Hypothalamus (tissue), 51 donors: ENCODE measurements at places on chromosomes 7 and 10.

DNA sequence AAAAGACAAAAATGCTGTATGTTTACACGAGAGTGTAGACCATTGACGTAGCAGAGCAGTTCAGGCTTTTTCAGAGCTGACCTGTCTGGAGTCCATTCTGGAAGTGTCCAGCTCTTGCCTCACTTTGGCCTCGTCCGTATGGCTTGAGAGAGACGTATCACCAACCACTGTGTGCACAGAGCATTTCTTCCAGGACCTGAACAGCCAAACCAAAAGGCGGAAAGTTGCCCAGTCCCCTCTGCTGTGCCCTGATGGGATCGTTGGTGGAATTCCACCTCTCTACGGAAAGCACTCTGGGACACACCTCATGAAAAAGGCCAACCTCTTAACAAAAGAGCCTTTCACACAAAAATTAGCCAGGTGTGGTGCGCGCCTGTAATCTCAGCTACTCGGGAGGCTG lies 184.7 kb upstream of the SH2B2 start:
- DNase-seq, result no peak

- DNase-seq, result no peak
These were observed 53.3 kb upstream of the PPIF start for GRCh38 chr10:79293841-79294581.

DNA sequence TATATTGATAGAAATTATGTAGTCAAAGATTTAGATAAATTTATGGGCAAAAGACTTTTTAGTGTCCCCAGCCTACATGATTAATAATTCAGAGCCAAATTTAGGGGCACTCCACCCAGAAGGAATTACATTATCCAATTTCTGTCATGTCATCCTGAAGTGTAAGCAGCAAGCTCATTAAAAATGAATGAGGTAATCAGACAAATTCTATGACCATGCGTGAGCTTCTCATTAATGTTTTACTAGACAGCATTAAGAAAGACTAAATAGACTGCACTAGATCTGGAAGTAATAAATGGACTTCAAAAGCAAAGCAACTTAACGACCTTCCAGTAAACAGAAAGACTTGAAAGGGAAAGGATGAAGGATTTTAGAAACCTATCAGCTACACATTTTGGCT lies 22.7 kb upstream of the TRUB1 start:
- no peak for DNase-seq

DNA sequence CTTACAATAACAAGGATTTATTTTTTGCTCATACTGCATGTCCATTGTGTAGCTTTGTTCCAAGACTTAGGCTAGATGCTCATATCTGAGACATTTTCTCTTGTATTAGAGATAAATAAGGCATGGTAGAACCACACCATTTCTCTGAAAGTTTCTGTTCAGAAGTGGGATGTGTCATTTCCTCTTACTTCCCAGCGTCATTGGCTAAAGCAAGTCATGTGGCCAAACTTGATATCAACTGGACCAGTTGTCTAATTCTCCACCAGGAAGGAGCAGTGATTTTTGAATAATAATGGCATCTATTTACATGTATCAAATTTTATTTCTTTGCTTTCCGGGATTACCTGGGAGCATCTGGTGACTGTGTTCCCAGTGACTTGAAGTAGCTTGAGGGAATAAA lies 38.3 kb downstream of the AHCYL2 start:
- DNase-seq, result no peak

DNA sequence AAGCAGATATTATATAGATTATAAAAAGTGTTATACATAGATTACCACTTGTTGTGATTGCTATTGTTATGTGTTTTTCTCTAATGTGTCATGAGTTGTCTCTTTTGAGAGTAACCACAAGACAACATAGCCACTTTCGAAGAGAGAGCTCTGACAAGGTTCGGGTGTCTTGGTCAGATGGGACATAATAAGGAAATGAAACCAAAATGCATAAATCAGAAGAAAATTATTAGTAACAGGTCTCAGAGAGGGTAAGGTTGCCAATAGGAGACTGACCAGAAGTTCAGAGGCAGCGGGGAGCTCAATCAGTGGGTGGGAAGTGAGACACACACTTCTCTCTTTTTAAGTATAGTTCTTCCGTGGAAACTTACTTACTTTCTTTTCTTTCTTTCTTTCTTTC lies 639.2 kb upstream of the POT1 start:
- no peak for DNase-seq

GRCh38 chr7:96088579-96088978 lies 233.3 kb downstream of the SLC25A13 start:
- DNase-seq, result no peak

GRCh38 chr10:123442901-123443300 lies 223.3 kb upstream of the GPR26 start:
- DNase-seq, result no peak

- no peak for DNase-seq
These were observed 43.5 kb downstream of the STRA8 start for GRCh38 chr7:135277161-135277560.

- DNase-seq, result no peak
These were observed 33.8 kb upstream of the TOMM7 start for GRCh38 chr7:22856416-22856815.

DNA sequence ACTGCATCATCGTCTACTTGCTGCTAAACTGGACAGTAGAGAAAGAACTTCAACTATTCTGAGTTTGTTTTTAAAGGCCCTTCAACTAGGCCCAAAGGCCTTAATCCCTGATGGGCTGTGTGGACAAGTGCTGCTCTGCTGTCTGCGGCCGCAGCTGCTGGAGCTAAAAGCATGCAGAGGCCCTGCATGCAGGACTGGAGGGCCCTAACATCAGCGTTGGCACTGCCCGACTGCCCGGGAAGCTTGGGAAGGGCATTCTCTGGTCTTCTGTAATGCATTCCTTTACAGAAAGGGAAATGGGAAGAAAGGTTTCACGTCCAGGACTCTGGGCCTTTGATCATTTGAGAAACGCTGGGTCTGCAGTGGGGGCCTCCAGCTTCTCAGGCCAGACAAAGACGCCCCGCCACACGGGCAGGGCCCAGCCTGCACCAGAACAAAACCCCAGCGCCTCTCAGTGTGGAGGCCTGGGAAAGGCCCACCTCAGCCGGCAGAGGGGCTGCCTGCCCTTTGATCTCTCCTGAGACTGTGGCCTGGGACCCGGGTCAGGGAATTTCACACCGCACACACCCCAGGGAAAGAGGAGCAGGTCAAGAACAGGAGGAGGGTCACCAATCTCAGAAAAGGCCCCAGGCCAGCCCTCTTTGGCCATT lies 229.3 kb downstream of the DNAJB6 start:
- no peak for DNase-seq

DNA sequence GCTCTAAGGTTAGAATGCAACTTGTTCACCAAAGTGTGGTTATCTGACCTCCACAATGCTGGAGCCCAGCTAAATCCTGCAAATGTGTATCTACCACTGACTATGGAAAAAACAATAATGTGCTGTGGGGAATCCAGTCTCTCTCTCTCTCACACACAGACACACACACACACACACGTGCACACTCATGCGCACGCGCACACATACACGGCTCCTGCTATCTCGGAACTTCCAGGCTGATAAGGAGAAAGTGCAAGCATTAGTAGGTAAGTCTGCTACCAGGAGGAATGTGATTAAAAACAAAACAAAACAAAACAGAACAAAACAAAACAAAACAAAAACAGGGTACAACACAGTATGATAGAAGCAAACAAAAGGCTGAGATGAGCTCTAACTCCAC lies 205.2 kb downstream of the FRMD4A start:
- DNase-seq, result no peak

- DNase-seq, result no peak
These were observed 1.1 kb upstream of the CNTNAP2 start for GRCh38 chr7:146115548-146115850.

DNA sequence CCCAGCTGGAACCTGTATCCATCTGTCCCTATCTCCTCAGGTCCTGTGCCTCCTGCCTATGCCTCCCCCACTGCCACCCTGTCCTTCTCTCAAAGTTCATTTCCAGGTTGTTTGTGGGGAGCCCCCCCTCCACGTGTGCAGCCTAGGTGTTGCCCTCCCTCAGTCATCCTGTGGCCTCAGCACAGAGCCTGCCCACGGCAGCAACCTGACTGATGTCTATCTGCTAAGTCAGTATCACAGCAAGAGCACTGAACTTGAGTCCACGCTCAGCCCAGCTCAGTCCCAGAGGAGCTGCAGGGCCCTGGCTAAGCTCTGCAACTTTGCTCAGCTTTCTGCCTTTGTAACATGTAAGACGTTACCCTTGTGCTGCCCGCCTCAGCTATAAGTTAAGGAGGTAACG lies 28.7 kb downstream of the FAM53B start:
- DNase-seq, result no peak

DNA sequence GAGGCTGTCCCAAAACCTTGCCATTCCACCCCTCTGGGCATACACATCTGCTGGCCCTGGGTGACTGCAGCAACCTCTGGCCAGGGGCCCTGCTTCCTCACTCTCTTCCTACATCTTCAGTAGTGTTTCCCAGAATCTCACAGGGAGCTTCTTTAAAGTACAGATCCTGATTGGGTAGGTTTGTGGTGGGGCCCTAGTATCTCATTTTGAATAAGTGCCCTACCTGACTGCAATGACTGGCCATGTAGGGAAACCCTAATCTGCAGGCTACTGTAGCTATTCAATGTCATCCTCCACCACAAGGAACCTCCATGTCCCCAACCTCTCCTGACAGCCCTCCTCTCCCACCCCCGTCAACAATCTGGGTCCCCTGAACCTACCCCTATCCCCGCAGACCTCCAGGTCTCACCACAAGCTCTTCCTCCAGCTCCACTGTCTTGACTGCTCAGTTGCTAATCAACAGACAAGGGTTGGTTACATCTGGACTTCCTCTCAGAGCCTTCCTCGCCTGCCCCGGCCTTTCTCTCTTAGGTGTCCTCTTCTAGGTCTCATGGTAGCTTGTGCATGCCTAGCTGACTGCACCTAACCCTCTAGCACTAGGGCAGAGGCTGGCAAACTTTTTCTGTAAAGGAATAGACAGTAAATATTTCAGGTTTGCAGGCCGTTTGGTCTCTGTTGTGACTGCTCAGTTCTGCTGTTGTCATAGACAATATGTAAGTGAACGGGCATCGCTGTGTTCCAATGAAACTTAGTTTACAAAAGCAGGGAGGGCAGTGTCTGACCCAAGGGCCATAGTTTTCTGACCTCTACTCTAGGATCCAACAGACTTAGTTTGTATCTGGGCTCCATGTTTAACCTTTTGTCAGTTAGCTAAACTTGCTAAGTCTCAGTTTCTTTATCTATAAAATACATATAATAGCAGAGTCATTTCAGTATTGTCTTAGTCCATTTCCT lies 121.1 kb downstream of the AOAH start:
- no peak for DNase-seq

DNA sequence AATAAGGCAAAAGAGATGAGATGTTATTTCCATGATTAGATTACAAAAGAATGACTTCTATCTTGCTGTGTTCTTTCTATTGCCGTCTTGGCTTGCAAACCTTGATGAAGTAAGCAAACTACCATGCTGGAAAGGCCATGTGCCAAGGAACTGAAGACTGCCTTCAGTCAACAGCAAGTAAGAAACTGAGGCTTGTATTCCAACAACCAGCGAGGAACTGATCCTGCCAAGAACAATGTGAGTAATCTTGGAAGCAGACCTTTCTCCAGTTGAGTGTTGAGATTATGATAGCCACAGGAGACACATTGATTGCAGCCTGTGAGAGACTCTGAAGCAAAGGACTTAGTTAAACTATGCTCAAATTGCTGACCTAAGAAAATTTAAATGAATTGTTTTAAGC lies 164.6 kb upstream of the GRM3 start:
- DNase-seq, result no peak

- no peak for DNase-seq
These were observed 38.3 kb downstream of the WBP1L start for GRCh38 chr10:102781921-102782557.

GRCh38 chr10:103197174-103197573 lies 4.1 kb upstream of the NT5C2 start:
- no peak for DNase-seq

DNA sequence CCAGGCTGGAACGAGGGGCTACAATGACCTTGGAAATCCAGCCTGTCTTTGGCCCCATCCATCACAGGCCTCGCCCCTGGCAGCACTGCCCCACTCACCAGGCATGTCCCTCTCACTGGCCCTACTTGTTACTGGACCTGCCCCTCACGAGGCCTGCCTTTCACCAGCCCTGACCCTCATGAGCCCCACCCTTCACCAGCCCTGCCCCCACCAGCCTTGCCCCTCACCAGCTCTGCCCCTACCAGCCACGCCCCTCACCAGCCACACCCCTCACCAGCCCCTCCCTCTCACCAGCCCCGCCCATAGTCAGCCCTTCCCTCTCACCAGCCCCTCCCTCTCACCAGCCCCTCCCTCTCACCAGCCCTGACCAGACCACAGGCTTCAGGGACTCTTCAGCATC lies 57.8 kb downstream of the COL26A1 start:
- no peak for DNase-seq

DNA sequence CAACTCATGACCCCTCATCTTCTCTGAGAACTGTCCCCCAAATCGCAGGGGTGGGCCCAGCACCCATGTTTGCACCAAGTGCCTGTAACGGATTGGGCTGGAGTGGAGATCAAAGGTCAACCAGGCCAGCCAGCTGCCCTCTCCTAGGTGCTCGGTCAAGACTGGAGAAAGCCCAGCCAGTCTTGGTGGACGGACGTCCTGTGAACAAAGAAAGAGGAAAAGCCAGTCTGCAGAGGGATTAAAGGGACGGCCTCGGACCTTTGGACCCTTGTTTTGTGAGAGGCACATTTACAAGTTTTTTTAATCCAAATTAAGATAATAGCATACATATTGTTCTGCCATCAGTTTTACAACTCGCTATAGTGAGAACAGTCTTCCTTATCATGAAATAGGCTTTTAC lies 31.7 kb upstream of the GALNTL5 start:
- no peak for DNase-seq

DNA sequence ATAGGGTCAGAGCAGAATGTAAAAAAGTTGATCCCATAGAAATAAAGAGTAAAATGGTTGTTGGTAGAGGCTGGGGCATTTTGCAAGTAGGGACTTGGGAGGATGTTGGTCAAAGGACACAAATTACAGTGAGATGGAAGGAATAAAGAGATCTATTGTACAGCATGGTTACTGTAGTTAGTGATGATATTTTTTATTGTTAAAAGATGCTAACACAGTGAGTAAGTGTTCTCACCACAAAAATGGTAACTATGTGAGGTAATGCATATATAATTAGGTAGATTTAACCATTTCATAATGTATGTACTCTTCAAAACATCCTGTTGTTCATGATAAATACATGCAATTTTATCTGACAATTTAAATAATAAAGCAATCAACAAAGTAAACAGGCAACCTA lies 280.7 kb upstream of the MAGI2 start:
- DNase-seq, result no peak

- no peak for DNase-seq
These were observed 618 bp upstream of the TBXAS1 start for GRCh38 chr7:139828446-139828845.

- no peak for DNase-seq
These were observed 41.2 kb downstream of the COL13A1 start for GRCh38 chr10:69842882-69843281.

- DNase-seq, result no peak
These were observed 15.6 kb upstream of the CRHR2 start for GRCh38 chr7:30697719-30698460.

GRCh38 chr10:36303896-36304295 lies 661.8 kb upstream of the FZD8 start:
- DNase-seq, result no peak

- DNase-seq, result no peak
These were observed 28.1 kb upstream of the ELN start for GRCh38 chr7:73999664-74000435.
